ENCODE measurements at places on chromosomes 11 and 22.

- DNase-seq = no peak
These were observed 22.3 kb downstream of the ZBTB16 start for GRCh38 chr11:114081641-114082414.

- no peak for DNase-seq
These were observed 40.6 kb downstream of the FAM83F start for GRCh38 chr22:40035351-40035750.

DNA sequence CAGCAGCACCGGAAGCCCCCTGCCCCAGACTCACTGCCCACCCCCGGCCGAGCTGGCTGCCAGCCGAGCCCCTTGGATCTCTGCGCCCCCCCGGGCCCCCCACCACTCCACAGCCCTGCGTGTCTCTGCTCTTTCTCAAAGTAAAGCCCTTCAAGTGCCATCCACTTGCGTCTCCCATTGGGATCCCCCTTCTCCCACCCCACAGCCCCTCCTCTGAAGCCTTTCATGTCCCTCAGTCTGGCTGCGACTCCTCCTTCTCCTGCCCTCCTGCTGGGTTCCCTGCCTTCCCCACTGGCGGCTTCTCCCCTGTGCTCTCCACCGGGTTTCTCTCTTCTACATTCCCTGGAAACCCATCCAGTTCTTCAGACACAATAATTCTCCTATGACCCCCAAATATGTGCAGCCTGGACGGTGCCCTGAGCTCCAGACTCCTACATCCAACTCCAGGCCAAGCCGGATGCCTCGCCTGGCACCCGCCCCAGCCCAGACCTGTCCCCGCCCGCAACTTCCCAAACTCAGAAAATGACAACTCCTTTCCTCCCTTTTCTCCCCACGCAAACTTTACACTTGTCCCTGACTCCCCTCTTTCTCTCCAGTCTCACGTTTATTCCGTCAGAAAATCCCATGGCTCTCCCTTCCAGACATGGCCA lies 108.9 kb downstream of the WNT7B start:
- no peak for DNase-seq

GRCh38 chr11:119668676-119669075 lies 60.3 kb downstream of the NECTIN1 start:
- DNase-seq = no peak

- no peak for DNase-seq
These were observed 269.3 kb upstream of the ANO3 start for GRCh38 chr11:26062660-26063059.

GRCh38 chr11:1009991-1010390 lies 26.5 kb downstream of the MUC6 start:
- DNase-seq = no peak

DNA sequence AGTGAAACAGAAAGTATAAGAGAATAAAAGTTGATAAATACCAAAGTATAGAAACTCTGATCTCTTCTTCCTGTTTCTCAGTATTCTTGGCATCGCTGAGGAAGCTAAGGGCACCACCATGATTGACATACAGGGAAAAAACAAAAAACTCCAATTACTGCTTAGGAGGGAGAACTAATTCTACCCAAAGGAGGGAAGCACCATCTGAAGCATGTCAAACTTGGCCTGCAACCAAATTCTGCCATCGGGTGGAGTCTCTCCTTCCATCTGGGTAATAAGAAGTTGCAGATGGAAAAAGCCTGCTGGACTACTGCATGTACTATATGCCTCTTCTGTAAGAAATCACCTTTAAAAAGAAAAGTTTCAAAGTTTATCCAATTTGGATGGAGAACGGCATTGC lies 30.5 kb upstream of the PPP2R1B start:
- DNase-seq = no peak

- no peak for DNase-seq
These were observed 36.8 kb downstream of the ALG9 start for GRCh38 chr11:111834432-111835163.
